ENCODE measurements at places on chromosomes 7 and 10. TPM values are rescaled to one million over a fixed set of nuclear protein-coding genes. Genes with fewer than 3 reads are reported as not detected.

DNA sequence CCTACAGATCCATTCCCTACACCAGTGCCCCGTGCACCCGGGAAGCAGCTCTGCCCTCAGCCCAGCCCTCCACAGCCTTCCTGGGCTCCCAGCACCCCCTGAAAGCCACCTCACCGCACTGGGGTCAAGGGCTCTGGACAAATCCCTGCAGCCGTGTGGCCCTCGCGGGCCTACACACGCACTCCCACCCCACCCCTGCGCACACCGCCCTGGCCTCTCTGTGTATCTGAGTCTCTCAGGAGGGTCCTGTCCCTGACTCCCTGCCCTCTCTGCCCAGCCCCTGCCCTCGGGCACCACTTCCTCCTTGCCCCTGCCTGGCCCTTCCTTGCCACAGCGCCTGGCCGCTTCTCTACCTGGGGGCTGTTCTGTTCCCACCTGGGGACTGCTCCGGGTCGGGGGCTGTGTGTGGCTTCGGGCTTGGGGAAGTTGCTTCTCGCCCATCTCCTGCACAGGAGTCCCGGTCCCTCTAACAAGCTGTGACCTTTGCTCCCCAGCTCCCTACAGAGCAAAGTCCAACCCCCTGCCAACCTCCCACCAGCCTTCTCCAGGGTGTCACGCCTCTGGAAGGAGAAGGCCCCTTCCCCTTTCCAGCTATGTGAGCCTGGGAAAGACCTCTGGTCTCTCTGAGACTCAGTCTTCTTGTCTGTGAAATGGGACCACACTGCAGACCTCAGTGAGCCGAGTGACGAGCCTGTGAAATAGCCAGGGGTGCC is 1.5 kb downstream of the TMEM184A start:
- no peak for DNase-seq

- DNase-seq: no peak
Observed at GRCh38 chr10:78750418-78750817, 318.3 kb upstream of the ZMIZ1 start.

GRCh38 chr10:91022924-91023699 is 102.2 kb upstream of the ANKRD1 start:
- DNase-seq: peak; percentile 57

DNA sequence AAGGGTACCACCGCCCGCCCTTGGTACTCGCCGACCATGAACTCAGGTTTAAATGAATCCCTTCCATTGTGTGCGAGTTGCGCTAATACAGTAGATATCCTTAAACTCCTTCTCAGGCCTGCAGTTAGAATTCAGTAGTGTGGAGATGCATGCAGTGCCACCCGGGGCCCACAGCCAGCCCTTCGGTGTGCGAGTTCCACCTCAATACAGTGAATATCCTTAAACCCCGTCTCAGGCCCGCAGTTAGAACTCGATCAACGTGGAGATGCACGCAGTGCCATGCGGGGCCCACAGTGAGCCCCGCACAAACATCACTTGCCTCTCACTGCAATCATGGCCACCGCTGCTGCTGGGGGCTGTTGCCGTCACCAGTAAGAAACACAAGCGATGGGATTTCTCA is 261.9 kb downstream of the MAD1L1 start:
- DNase-seq: no peak

DNA sequence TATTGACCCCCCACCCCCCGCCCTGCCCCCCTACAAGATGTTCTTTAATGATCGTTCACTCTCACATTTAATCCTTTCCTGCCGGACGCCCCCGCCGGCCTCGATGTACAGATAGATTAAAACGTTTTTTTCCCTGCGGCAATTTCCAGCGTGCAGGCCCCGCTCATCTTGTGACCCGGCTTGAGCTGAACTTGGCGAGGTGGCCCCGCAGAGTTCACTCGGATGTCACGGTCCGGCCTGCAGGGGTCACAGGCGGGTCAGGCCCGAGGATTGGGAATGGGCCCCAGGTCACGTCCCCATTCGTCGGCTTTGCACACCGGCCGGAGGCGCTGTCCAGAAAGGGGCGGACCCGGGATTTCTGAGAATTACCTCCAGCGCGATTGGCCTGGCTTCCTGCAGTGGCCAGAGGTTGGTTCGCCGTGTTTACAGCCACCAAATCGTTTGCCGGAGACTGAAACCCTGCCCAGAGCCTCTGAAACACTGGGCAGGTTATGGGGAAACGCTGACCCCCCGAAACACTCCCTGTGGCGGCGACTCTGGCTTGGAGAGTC is 1.9 kb upstream of the CYP26A1 start:
- no peak for DNase-seq

DNA sequence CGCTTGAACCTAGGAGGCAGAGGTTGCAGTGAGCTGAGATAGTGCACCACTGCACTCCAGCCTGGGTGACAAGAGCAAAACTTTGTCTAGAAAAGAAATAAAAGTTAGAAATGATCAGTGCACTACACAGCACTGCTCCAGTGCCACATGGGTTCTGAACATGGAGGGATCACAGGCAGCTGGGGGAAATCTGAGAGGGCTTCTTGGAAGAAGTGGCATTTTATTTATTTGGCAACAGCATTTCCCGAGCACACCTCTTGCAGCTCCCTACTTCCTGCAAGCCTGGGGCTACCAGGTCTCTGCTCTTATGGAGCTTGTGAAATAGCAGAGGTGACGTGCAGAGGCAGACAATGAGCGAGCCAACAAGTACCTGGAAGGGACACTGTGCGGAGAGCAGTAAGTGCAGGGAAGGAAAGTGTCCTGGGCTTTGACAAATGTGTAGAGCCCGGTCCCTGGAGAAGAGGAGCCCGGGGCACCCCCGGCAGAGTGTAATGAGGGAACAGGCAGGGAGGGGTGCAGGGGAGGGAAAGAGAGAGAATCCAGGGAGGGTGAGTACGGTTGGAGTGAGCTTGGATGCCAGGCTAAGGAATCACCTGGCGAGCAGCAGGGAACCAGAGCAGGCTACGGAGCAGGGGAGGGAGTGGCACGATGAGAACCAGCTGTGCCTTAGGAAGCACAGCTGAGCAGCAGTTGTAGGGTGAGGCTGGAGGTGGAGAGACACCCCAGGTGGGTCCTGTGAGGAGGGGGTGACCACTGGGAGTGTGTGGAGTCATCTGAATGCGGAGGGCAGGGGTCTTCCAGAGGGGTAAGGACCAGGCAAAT is 104.6 kb upstream of the CTBP2 start:
- no peak for DNase-seq

DNA sequence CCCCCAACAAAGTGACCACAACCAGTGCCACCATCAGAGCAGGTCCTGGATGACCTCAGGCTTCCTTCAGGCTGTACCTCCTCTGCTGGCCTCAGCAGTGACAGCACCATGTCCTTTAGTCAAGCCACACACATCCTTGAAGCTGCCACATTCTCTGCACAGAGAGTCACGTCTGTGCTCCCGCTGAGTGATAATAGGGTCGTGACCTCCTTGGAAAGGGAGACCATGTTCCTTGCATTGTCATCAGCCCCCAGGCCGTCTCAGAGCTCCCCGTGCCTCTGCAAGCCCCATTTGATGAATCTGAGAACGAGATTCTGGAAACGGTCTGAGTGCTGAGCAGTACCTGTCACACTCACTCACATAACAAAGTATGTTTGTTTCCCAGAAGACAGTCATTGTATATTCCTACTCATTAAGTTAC is 106.5 kb upstream of the PRR15 start:
- no peak for DNase-seq

DNA sequence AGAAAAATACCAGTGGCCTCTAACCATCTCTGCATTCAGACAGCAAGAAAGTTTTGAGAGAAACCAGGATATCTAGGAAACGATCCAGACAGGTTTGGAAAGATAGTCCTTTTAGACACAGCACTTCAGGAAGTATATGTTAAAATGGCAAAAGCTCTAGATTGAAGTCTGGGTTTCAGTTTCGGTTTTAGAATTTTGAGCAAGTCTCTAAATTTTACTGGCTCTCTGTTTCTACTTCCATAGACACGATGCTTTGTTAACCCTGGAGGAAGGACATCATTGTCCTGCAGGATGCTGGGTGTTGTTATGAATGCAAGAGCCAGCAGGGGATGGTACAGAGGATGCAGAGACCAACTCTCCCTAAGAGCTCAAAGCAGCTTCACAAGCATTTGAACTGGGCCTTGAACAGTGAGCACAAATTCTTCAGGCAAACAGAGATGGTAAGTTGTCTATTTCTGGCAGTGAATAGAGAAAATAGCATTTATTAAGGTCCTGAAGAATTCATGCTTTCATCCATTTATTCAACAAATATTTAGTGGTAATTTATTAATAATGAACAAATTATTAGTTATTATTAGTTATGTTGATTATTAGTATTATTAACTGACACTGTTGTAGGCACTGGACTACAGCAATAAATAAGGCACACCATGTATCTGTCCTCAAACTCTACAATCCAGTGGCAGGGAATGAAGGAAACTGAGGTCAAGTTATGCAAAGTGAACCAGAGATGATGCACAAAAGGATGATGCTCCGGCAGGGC is 152.7 kb upstream of the NRP1 start:
- DNase-seq: no peak

DNA sequence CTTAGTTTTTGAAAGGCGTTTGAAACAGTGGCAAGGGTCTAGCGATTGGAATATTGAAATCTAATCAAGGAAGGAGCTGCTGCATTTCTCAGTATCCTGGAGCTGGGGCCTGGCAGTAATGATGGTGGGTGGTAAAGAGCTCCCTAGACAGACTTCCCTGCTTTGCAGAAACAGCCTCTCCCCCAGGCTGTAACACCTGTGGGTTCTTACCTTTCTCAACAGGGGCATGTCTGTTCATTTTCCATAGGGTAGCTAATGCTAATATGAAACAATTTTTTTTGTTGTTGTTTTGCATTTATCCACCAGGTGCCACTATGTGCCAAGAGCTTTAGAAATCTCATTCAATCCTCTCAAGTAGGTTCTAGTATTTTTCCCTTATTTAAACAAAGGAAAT is 345.5 kb downstream of the REEP3 start:
- peak; percentile 19 for DNase-seq

- no peak for DNase-seq
Observed at GRCh38 chr10:114767101-114767985, 54.2 kb upstream of the FHIP2A start.

Gene CCSER2
- 56.5 TPM for total RNA-seq

Gene ODAD2
- total RNA-seq: 2.8 TPM

Gene OR2A1
- not detected for total RNA-seq

Gene ITIH5
- total RNA-seq: 7.0 TPM
